NCI-H2029 treated with DMSO at 0.1 percent for 48 hours (cell line): ENCODE measurements at places on chromosomes 7 and 10.

- DNase-seq, result no peak
Observed at GRCh38 chr10:21293518-21294356, 231.7 kb downstream of the SKIDA1 start.

GRCh38 chr10:121510201-121510771, 88.0 kb downstream of the FGFR2 start:
- no peak for DNase-seq

GRCh38 chr10:86344281-86344680, 22.3 kb downstream of the GRID1 start:
- no peak for DNase-seq

DNA sequence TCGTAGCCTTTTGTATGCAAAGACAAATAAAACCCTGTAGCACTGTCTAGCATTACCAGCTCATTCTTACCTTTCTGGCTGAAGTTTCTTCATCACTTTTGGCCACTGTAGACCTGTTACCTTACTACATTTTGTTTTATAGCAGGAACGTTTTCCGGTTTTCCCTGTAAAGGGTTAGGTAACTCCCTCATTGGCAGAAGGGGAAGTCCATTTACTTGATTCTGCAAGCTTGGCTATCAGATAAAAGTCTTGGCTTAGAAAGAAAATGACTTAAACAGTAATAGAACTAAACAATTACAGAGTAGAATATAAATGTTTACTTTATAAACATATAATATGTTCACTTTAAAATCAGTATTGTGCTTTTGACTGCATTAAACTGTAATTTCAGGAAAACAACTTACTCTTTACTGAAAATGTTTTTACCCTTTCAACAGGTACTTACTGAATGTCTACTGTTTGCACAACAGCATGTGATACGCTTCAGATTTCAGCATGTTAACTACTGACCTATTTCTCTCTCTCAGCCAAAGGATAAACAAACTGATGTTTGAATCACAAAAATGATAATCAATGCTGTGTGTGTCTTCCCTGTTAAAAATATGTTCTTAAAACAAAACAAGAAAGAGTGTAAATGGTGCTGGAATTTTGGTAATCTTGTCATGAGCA, 67.1 kb downstream of the OTUD1 start:
- peak; percentile 15 for DNase-seq

DNA sequence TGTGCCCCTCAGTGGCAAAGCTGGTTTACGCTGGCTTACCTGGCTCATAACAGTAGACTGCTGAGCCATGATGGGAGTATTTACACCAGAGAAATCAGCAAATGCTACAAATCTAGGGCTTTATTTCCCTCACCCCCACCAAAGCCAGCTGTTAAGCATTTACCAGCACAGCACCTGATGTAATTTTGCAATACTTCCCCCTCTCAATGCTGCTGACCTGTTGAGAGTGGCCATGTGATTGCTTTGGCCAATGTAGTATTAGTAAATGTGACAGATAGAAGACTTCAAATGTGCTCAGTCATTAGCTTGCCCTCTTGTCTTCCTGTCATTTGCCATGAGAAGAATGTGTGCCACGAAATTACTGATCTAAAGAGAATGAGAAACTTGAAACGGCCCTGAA, 46.6 kb downstream of the HERPUD2 start:
- no peak for DNase-seq

GRCh38 chr10:30007406-30007805, 52.0 kb downstream of the JCAD start:
- DNase-seq, result no peak

- no peak for DNase-seq
Observed at GRCh38 chr10:35341521-35341920, 5.2 kb downstream of the CCNY start.

DNA sequence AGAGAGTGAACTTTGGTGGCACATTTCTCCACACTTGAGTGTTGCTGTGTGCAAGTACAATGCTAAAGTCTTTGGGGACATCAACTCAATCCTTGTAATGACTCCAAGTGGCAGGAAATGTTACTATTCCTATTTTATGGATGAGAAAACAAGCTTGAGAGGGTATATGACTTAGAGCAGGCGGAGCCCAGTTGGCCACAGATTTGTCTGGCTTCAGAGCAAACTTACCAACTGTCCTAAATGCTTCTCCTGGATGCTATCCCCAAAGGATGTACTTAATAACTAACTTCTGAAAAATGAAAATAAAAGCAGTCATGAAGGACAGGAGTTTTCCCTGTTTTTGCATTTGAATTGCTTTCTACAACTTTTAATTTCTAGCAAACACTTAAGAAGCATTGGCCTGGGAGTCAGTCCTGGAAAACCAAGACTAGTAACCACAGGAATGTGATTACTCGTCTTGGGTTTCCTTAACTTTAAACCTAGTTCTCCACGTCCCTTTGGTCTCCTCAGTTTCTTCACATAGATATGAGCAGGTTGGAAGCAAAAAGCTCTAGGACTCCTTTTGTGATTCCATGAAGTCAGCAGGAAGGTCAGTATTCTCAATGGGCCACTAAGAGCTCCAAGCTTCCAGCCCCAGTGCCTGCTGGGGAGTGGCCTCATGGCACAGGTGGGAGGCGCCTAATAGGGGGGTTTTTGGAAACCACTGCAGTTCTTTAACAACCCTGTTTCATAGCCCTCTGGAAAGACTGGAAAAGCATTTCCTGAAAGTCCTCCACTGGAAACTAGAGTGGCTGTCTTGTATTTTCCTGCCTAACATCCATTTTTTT, 140.8 kb downstream of the GLCCI1 start:
- no peak for DNase-seq

- DNase-seq, result no peak
Observed at GRCh38 chr10:131842351-131843088, 58.3 kb upstream of the PPP2R2D start.

- no peak for DNase-seq
Observed at GRCh38 chr10:7264313-7264756, 146.5 kb downstream of the SFMBT2 start.

GRCh38 chr7:101784292-101785127, 32.9 kb upstream of the CUX1 start:
- no peak for DNase-seq
